ENCODE measurements at places on chromosomes 2 and 18.

- DNase-seq: no peak
These were observed 54.4 kb upstream of the CCDC68 start for GRCh38 chr18:55013685-55014084.

DNA sequence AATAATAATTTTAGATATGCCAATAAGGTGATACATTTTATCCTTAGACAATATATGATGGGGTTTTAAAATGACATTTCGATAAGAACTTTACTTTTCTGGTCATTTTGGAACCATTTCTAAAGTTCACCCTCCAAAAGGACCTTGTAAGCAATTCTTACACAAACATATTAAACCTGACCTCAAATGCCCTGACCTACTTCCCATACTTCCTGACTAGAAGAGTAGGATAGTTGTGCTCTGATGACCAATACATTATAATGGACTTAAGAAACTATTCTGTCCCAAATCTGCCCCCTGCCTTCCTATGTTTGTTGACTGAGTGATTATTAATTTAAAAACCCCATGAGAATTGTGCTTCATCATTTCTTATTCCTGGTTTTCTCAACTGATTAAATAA, 24.6 kb downstream of the GCA start:
- DNase-seq: no peak

DNA sequence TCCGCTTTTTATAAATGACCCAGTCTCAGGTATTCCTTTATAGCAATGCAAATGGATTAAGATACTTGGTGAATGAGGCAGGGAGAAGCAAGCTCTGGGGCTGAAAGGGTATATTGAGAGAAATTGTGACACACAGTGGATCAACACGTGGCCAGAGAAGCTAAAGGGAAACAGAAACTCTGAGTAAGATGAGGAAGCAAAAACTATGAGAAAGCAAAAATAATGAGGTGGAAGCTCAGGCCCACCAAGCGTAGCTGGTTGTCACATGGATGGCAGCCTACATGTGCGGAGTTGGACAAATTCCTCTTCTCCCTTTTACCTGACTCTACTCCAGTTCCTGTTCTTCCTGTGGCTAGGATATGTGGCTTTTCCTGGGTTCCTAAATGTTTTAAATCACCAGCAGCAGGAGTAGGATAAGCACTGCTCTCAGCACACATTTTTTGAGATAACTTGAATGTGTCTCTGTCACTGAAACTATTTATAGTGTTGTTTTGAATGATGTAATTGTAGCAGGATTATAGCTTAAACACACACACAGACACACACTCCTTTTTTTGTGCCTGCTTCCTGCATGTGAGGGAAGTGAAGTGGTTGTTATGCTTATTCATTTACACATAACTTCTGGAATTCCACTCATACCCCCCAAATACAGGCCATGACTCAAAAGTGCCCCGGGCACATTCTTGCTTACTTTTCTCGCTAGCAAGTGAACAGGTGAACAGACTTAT, 30.1 kb upstream of the EPC2 start:
- no peak for DNase-seq

DNA sequence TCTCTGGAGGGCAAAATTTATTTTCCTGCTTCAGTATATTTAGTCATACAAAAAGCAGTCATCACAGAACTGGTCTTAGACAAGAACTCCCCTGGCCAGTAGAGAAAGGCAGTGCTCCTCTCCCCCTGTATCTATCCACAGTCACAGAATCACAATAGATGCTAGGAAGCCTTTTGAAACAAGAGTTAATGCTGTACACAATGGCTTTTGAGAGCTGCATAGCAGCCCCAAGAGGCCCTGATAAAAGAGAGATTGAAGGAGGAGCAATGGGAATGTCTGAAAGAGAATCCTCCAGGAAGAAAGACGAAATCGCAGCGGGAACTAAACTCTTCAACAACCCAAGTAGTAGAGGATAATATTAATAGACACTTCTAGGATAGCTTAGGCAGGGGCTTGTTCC, 330.2 kb downstream of the RBM43 start:
- DNase-seq: no peak

- DNase-seq: no peak
These were observed 157.1 kb downstream of the BAZ2B start for GRCh38 chr2:159459279-159459678.
